ENCODE measurements at places on chromosomes 3 and 15.
A peak's percentile ranks its signal among the peaks of the same experiment; 100 is the strongest.

GRCh38 chr3:160374472-160374871 lies 24.6 kb downstream of the IFT80 start:
- DNase-seq: no peak

DNA sequence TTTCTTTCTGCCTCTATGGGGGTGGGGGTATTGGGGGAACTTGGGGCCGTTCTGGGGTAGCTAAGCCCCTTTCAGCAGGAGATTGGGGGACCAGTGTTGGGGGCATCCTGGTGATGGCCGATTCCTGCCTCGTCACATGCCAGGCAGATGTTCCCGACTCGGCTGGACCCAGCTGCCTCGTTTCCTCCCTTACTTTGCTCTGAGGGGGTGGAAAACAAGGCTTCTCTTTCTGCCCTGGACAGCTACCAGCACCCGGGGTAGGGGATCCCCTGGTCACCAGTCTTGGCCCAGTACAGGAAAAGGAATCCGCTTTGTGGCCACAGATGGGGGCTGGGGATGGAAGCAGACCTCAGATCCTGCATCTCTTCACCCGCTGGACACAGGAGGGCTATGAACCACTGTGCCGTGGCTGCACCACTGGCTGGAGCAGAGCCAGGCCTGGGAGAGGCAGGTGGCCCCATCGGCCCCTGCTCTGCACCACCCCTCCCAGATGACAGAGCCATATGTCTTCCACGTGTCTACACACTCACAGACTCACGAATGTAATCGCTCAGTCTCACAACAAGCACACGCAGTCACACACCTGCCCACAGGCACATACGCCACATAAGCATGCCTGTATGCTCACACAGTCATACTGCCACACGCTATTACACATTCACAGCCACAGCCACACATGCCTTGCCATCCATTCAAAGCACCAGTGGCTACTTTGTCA lies 12.4 kb downstream of the SNX33 start:
- DNase-seq: no peak

- DNase-seq: no peak
Measured at GRCh38 chr3:55454611-55455010, 32.5 kb downstream of the WNT5A start.

DNA sequence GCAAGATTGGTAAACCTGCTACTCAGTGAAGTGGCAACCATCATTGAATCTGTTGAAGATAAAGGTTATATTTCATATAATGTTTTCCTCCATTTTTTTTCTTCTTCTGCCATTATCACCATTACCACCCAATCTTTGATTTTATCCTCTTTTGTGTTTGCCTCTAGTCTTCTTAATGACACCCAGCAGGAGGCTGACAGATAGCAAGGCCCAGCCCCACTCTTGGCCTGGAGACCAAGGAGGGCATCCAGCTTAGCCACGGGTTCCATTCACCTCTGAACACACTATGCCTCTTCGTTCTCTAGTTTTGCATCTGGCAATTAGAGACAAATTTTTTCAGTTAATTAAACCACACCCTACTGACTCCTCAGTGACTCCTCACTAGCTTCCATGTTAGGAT lies 129.7 kb downstream of the TPRG1 start:
- DNase-seq: no peak

DNA sequence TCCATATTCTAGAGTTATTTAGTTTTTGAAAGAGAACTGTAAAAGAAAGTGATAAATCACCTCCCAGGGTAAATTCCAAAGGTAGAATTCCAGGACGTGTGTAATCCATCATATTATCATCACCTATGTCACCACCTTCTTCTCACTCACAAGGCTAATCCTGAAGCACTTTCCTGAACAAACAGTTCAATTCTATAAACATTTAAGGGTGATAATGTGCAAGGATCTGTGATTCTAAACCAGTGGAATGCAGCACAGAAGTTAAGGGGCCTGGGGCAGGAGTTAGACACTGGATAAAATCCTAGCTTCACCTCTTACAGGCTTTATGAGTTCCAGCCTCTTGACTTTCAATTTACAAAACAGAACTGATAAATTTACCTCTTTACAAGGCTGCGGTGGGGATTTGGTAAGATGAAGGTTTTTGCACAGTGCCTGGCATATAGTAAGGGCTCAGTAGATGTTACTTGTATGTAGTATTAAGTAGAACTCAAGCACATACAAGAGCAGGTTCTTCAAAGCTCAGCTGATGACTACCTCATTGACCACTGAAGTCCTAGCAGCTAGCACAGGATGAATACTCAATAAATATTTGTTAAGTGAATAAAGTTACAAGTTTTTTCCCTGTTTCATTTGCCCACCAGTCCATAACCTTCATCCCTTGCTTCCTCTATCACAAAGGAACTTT lies 47.3 kb upstream of the CCDC80 start:
- no peak for DNase-seq

- no peak for DNase-seq
Measured at GRCh38 chr3:178359728-178360127, 176.5 kb upstream of the KCNMB2 start.

DNA sequence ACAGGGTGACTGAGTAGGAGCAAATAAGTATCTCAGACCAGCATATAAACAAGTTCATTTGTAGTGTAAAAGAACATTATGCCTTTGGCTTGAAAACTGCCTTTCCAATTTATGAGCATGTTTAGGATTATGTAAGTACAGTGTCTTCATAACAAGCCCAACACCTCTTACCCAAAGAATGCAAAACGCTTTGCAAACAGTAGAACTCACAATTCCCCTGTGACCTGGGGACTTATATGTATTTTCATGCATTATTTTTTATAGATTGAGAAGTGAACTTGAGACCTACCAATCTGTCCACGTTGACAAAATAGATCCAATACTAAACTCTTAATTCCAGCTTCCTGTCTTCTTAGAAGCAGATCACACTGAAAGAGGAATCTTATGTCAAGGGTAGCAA lies 202.1 kb downstream of the TP63 start:
- DNase-seq: no peak

- no peak for DNase-seq
Measured at GRCh38 chr3:129758306-129758705, 135.2 kb downstream of the TMCC1 start.

GRCh38 chr15:67115586-67115969 lies 50.2 kb downstream of the SMAD3 start:
- no peak for DNase-seq

- DNase-seq: no peak
Measured at GRCh38 chr15:65816441-65816840, 24.3 kb upstream of the DENND4A start.

DNA sequence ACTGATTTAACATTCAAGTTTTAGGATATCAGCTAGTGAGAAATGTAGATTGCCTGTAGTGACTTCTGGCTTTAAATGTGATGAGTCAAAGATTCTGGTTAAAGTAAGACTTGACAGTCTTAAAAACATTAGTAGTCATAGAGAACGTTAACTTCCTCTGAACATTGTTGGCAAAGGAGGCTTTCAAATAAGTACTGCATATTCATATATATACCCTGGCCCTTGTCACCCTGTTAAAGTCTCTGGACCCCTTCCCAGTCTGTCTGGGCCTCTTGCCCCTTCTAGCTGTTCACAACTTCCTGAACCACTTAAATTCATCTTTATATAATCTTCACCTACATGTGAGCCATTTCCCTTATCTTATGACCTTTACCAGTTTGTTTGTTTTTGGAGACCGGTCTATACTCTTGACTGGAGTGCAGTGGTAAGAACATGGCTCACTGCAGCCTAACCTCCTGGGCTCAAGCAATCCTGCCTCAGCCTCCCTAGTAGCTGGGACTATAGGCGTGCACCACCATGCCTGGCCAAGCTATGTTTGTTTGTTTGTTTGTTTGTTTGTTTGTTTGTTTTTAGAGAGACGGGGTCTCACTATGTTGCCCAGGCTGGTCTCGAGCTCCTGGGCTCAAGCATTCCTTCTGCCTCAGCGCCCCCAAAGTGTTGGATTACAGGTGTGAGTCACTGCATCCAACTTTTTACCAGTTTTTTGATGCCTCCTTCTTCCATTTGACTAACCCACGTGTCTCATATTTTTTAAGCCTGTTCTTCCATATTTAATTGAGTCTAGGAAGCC lies 64.4 kb upstream of the CRTC3 start:
- DNase-seq: no peak

DNA sequence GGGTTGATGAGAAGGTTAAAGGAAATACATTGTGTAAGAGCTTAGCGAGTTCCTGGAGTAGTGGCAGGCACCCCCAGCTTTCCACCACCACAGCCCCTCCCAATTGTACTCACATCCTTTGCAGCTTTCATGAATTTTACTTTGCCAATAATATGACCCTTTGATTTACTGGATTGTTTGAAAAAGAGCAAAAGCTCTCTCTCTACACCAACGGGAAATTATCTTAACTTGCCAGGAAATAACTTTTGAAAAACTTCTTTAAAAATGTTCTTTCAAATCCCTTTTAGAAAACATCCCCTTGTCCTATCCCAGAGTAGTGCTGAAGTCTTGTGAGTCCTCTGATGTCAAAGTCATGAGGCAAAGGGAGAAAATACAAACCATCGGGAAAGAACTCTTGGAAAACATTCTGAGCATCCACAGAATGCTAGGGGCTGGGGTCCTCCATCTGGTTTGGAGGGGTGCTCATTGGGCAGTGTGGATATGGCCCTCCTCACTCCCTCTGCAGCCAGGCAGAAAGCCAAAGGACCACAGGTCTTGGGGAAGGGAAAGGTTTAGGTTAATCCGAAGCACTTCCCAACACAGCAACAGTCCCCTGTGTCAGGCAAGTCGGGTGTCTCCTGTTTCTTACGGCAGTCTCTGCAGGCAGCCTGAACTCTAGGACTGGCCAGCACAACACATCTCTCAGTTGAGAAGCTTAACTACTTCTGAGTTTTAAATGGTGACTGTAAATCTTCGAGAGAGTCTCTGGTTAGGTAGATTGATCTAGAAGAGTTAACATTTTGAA lies 36.5 kb downstream of the BOC start:
- DNase-seq: no peak

DNA sequence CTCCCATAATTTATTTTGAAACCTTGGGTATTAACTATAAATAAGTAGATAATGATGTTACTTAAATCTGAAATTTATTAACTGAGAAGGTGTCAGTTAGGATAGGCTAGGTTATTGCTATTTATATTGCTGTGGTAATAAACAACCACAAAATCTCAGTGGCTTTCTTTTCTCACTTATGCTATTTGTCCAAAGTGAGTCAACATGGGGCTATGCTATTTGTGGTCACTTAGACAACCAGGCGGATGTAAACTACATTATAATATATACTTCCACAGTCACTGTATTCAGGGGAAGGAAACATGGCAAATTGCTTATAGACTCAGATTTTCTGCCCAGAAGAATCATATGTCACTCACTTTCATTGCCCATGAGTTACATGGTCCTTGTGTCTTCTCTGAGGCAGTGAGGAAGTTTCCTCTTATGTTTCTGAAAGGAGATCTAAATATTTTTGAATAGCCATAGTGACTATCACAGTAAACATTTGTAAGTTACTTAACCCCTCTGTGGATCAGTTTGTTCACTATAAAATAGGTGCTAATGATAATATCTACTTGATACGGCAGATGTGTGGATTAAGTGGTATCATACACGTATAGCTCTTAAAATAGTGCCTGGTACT lies 19.8 kb downstream of the HMG20A start:
- DNase-seq: no peak

DNA sequence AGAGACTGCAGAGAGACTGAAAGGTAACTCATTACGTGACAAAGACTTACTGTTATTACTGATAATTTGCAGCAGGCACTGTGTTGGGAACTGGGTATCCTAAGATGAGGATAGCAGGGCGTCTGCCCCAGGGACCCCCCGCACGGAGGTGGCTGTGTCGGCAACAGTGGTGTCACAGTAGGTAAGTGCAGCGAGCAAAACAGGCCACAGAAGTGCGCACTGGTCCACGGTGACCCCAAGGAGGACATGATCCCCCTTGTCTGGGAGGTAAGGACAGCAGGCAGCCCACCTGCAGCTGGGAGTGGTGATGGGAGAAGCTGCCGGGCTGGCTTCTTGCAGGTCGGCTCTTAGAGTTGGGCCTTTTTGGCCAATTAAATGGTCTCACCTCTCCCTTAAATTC lies 82.9 kb downstream of the FAM43A start:
- no peak for DNase-seq

GRCh38 chr3:119524931-119525662 lies 26.8 kb downstream of the TIMMDC1 start:
- peak; percentile 2 for DNase-seq

DNA sequence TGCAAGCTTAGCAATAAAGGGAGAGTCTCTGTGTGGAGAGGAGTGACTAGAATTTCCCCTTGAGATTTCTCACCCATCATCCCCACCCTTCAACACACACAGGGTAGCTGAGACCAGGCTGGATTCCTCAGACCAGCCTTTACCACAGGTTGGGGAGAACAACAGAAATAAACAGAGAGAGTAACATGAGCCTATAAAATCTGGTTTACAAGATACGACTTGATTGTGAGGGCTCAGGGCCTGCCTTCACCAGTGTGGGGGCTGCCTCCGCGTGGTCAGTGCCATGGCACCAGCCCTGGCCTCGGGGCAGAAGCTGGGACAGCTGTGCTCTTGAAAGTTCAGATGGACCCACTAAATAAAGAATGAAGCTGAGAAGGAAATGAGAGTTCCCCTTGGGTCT lies 14.6 kb upstream of the MAGEF1 start:
- DNase-seq: no peak

DNA sequence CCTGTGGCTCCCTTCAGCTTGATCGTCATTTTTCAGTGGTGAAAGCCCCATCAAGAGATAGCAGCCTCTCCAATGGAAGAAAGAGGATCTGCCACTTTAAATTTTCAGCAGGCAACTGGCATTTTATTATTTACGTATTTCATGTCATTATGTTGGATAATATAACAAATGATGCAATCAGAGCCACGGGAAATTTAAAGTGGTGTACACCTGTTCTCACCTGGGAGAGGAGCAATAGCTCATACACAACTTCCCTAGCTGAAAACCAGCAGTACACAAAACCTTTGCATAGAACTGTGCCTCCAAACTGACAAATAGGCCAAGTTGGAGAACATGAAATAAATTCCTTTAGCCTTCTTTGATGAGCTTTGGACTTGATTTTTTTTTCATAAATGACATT lies 136.9 kb downstream of the SATB1 start:
- DNase-seq: no peak

- no peak for DNase-seq
Measured at GRCh38 chr15:95921404-95921803, 409.1 kb upstream of the NR2F2 start.

DNA sequence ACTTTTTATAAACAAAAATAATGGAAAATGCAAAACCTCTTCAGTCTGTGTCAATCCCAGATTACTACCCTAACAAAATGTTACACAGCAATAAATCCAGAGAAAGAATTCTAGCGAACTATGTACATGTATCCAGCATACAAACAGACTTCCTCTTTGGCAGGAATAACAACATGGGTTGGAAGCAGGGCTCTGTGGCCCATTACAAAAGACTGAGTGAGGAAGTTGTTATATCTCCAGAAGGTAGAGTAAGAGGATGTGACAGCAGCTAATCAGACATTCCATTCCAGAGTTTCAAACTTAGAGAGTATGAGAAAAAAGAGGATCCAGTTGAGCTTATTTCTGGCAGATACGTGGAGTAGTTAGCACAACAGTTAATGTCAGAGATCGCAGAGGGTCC lies 294.0 kb upstream of the PLSCR5 start:
- no peak for DNase-seq

- DNase-seq: no peak
Measured at GRCh38 chr15:77417602-77418001, 2.3 kb downstream of the PEAK1 start.

All from H1 (cell line).